ENCODE measurements at places on chromosomes 7 and 10.

DNA sequence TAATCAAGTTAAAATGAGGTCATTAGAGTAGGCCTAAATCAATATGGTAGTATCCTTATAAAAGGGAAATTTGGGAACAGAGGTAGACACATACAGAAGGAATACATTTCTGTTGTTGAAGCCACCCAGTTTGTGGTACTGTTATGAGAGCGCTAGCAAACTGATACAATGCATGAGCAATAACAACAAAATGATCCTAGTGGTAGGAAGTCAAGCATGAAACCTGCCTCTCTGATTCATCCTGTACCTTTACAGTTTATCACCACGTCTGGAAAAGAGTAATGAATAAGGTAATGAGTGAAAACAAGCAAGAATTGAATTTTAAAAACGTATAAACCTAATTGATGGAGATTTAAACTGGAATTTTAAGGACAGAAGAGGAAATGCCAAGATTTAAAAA, 217.2 kb downstream of the PCLO start:
- no peak for DNase-seq

DNA sequence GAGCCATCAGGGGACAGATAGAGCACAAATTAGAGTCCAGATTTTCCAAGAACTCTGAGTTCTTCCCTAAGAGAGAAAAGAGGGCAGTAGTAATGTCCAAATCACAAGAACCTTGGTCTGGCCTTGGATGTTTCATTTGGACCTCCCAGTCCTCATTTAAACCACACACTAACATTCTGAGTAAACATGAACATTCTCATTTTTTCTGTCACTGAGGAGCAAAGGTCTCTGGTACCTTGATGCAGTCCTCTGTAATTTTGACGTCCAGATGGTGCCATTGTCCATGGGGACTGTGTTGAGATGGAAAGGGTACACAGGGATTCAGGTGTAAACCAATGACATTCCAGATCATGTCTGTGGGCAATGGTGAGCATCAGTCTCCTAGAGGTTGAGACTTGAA, 225.4 kb upstream of the PHYHIPL start:
- DNase-seq, result no peak

DNA sequence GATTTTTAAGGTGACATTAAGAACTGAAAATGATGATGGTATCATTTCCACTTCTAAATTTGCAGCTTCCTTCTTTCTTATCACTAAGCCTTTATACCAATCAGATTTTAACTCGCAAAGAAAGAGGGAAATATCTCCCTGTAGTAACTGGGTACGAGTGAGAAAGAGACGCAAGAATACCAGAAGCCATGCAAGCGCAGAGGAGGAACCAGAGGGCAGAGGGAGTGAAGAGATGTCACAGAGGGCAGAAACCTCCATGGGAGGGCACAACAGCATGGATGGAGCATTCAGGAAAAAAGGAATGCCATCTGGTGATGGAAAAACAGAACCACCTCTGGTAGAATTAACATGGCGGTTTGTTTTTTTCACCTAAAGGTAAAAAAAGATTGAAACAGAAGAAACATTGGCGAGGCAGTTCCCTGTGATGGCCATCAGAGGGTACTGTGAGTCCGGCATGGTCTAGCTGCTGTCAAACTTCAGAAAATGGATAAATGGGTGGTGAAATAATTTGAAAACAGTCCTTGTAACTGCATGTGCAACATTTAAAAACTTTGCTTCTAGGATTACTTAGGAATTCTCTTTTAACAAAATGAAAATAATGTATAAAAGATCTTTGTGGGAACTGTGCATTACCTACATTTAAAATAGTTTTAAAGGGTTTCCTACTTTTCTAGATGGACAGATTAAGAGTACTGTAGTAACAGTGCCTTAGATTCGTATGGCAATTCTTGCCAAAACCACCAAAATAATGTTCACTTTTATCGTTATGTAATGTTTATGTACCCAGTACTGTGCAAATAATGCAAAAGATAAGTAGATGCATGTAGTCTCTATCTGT, 91.8 kb downstream of the ARHGAP12 start:
- no peak for DNase-seq

DNA sequence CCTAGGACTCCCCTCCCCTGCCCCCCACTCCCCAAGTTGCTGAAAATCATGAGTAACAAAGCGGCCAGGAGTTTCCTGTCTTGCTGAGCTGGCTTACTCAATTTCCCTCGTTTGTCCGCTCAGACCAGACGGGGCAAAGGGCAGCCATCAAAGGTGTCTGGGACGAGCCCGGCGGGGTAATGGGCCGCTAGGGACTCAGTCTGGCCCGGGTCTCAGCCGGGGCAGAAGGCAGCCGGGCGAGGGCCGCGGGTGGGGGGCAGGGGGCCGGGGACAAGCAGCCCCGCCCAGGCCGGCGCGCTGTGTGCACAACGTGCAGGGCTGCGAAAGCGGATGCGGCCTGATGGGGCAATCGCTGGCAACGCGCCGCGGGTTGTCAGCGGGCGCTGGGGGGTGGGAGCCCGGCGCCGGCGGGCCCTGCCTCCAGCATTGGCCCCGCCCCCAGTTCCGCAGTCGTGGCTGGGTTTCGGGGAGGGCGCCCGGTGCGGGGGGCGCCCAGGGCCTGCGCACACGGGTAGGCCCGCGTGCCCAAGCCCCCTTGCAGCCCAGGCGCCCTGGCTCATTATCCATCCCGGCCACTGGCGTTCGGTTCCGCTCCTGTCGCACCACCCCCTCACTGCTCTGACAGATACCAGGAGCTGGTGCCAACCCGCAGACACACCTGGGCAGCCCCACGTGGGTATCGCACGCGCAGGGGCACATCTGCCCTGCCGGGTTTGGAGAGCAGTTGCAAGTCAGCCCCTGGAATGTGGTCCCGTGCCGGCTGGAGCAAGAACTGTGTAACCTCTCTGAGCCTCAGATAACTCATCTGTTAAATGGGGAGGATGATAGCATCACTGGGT, 35.1 kb downstream of the DNAJB12 start:
- peak; percentile 83 for DNase-seq

DNA sequence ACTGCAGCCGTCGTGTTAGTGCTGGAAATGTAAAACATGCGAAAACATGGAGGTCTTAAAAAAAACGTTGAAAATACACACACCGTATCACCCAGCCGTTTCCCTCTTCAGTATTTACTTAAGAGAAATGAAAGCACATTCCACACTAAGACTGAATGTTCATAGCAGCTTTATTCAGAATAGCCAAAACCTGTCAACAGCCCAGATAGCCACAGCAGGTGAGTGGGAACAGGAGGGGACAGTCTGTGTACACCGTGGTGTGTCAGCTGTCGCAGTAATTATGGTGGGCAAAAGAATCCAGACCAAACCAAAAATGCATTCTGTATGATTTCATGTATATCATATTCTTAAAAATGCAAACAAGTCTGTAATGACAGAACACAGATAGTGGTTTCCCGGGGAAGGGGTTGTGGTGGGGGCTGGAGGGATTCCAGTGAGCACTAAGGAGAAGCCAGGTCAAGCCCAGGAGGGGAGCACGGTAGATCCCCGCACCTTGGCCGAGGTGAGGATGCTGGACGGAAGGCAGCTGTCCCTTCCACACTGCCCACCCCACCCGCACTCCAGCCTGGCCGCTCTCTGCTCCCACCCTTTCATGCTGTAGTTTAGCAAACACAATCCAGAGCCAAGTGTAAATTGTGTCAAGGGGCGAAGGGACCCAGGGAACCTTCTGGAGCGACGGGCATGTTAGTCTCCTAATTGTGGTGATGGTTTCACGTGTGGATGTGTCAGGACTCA, 123.6 kb downstream of the NKX6-2 start:
- no peak for DNase-seq

- no peak for DNase-seq
Observed at GRCh38 chr10:23694446-23694920, 255.6 kb downstream of the OTUD1 start.

Measured in activated T-cell treated with anti-CD3 and anti-CD28 coated beads, Interleukin-2, amount 50 U/mL, for 4 hours (primary cell).